ENCODE measurements at places on chromosomes 16 and 17.

- DNase-seq: no peak
Measured at GRCh38 chr17:76318586-76318985, 10.5 kb upstream of the QRICH2 start.

GRCh38 chr17:64354396-64354795, 36.3 kb downstream of the PECAM1 start:
- no peak for DNase-seq

DNA sequence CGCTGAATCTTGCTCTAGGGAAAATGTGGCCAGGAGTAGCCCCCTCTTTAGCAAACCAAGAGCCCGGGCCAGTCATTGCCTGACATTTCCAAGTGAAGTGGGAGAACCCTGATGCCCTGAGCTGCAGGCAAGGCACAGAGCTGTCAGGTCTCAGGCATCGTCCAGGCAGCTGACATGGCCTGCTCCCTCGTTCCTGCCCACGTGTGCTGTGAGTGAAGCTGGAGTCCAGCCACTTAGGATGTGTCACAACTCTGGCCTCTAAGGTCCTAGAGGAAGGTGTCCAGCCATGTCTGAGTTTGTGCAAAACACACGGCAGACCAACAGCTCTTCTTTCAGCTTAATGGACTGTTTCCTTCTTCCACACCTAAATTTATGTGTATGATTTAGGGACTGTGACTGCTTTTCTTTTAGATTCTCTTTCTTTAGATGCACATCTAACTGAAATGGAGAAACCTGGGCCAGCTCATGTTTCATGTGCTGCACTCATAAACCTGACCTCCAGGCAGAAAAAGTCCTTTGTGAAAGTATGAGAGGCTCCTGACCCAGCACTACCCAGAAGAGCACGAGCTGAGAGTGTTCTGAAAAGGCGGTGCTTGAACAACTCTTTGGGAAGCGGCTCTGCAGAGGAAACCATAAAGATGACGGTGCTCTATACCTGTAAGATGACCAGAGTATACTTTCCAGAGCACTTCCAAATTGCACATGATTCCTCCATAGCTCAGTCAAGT, 14.8 kb upstream of the LIMD2 start:
- no peak for DNase-seq

DNA sequence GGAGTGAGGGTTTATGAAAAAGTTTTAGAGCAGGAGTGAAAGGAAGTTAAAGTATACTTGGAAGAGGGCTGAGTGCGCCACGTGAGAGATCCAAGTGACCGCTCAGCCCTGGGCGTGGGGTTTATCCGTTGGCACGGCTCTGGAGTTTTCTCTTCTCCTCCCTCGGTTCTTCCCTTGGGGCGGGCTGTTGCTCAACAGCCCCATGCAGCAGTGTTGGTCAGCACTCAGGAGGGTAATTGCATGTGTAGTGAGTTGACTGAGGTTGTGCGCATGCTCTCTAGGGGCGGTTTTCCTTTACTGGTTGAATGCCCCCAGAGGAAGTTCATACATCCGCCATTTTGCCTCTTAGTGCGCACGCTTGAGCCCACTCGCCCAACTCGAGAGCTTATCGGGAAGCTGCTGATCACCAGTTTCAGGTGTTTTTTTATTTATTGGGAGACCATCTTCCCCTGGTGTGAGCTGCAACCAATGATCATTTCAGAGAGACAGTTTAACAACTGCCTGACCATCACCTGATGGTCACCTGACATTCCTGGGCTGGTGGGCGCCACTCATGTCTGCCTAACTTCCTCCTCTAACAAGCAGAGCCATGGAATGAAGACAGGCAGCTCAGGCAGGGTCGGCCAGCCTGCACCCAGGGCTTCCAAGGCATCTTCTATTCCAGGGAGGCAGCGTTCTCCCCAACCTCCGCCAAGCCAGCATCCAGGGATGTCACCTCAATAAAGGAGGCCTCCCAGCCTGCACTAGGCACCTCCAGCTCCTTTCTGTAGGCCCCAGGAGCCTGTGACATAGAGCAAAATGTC, 41.3 kb upstream of the DNAH17 start:
- no peak for DNase-seq

GRCh38 chr16:79005096-79005495, 595.4 kb downstream of the MAF start:
- DNase-seq: no peak
